ENCODE measurements at places on chromosomes 13 and 19. TPM values are rescaled to one million over a fixed set of nuclear protein-coding genes. Genes with fewer than 3 reads are reported as not detected.

MISP gene
- total RNA-seq = 0.20 TPM

EXOC3L2 gene
- total RNA-seq = 2.0 TPM

TPM4 gene
- total RNA-seq = 530 TPM

FLT3LG gene
- total RNA-seq = 12.9 TPM

CPAMD8 gene
- total RNA-seq = 12.0 TPM

ZNF296 gene
- total RNA-seq = not detected

PRRG2 gene
- total RNA-seq = not detected

DHDH gene
- 1.2 TPM for total RNA-seq

DNA sequence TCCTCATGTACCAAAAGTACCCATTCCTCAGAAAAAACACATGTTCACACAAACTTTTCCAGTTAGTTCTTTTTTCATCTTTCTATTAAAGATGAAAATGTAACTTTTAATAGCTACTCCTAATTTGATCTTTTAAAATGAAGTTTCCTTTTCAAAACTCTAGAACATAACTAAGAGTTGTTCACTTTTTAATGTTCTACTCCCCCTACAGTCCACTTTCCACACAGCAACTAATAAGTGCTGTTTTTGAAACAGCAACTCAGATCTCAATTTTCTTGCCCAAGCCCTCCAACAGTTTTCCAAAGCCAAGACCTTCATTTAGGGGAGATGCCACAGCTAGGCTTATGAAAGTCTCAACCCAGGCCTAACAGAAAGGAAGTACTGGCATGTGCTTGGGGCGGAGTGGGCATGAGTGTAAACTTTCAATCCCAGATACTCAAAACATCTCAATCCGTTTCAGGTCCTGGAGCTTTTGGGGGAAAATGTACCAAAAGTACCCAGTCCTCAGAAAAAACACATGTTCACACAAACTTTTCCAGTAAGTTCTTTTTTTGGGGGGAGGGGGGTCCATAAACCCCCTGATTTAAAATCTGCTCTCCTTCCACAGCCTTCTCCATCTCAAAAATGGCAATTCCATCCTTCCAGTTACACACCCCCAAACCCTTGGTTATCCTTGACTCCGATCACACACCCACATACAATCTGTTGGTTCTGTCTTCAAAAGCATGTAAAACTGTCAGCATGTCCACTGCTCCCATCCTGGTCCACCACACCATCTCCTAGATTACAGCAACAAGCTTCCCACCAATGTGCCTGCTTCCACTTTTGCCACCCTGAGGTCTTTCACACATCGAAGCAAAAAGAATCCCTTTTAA is 2.0 kb downstream of the FBL start:
- H3K27ac ChIP-seq = no peak overlapping the region
- no peaks in the 10 kb centered on the region for H3K27me3 ChIP-seq
- H3K4me3 ChIP-seq = no peak overlapping the region
- peaks cover 52% of the 10 kb centered on the region for H3K4me1 ChIP-seq
- peaks cover 15% of the 10 kb centered on the region for H3K36me3 ChIP-seq

GRCh38 chr13:103190841-103191240 is 124.6 kb upstream of the SLC10A2 start:
- H3K27ac ChIP-seq = no peak overlapping the region
- no peaks in the 10 kb centered on the region for H3K36me3 ChIP-seq
- no peaks in the 10 kb centered on the region for H3K27me3 ChIP-seq
- no peak overlapping the region for H3K4me3 ChIP-seq
- DNase-seq = no peak

GRCh38 chr13:111209613-111210012 is 94.5 kb downstream of the ARHGEF7 start:
- peak overlapping the region; percentile 19 for H3K4me3 ChIP-seq
- peak overlapping the region; percentile 25 for H3K27ac ChIP-seq
- H3K4me1 ChIP-seq = peaks cover 4% of the 10 kb centered on the region
- H3K36me3 ChIP-seq = no peaks in the 10 kb centered on the region
- no peak for DNase-seq

DNA sequence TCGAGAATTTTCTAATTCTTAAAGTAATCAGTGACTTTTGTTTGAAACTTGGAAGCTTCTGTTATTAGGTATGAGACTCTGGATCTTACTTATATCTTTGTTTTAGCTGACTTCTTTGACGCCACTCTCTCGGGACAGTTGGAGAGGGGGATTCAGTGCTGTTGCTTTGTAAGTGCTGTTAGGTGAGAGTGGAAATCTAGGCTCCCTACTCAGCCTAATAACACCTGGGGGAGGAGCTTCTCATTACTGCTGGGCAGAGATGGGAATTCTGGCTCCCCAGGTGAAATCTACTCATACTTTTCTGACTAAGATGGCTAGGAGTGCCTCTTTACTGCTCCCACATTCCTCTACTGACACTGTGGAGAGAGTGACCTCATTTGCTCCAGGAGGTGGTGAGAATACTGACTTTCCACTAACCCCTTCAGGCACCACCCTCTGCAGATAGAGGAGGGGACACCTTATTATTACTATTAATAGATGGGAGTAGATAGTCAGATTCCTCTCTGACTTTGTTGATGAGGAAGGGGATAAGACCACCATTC is 324.9 kb upstream of the SPRY2 start:
- no peak overlapping the region for H3K4me3 ChIP-seq
- no peak for DNase-seq
- no peaks in the 10 kb centered on the region for H3K4me1 ChIP-seq
- no peaks in the 10 kb centered on the region for H3K27me3 ChIP-seq
- no peak overlapping the region for H3K27ac ChIP-seq

DNA sequence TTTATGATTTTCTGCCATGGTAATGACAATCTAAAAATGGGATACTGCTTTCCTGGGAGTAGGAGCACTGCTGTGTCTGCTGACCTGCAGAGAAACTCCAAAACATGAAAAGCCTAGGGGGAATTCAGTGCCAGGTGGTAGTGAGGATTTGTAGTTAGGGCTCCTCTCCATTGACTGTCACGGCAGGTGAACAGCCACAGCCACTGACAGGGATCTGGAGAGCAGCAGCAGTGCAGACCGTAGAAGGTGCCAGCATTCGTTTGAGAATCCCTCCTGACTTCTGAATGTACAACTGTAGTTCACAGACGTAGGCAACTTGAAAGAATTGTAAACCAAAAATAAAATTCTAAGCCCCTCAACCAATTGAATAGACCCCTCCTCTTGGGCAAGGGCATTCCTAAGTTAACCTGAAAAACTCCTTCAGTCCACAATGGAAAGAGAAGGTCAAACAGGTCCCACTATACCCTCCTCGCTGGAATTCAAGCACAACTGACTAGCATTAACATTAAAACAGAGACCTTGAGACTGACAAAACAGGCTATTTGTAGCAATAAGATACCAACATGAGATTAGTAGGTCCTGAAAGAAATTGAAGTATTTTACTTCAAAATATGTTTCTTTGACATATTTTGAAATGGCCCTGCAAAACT is 1328.8 kb downstream of the OLFM4 start:
- H3K36me3 ChIP-seq = no peaks in the 10 kb centered on the region
- no peak overlapping the region for H3K27ac ChIP-seq
- H3K4me1 ChIP-seq = no peaks in the 10 kb centered on the region

DNA sequence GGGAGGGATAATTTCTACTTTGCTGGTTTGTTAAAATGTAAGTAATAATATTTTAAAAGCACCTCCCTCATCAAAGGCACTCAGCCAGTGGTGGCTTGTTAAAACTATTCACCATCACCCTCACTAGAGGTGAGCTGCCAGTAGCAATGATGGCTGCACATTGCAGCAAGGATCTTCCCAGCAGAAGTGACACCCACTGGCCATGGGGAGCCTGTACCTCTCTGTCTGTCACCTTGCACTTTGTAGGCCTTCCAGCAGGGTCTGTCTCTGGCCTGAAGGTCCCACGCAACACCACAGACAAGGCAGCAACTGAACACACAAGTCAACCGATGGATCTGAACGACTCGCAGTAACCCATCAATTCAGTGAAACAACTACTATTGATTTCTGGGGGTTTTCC is 47.3 kb upstream of the C13orf42 start:
- no peak for DNase-seq
- no peaks in the 10 kb centered on the region for H3K27me3 ChIP-seq

GRCh38 chr19:56927791-56928207 is 87.3 kb upstream of the PEG3 start:
- no peaks in the 10 kb centered on the region for H3K27me3 ChIP-seq
- no peak overlapping the region for H3K27ac ChIP-seq
- H3K4me1 ChIP-seq = no peaks in the 10 kb centered on the region
- DNase-seq = no peak

DNA sequence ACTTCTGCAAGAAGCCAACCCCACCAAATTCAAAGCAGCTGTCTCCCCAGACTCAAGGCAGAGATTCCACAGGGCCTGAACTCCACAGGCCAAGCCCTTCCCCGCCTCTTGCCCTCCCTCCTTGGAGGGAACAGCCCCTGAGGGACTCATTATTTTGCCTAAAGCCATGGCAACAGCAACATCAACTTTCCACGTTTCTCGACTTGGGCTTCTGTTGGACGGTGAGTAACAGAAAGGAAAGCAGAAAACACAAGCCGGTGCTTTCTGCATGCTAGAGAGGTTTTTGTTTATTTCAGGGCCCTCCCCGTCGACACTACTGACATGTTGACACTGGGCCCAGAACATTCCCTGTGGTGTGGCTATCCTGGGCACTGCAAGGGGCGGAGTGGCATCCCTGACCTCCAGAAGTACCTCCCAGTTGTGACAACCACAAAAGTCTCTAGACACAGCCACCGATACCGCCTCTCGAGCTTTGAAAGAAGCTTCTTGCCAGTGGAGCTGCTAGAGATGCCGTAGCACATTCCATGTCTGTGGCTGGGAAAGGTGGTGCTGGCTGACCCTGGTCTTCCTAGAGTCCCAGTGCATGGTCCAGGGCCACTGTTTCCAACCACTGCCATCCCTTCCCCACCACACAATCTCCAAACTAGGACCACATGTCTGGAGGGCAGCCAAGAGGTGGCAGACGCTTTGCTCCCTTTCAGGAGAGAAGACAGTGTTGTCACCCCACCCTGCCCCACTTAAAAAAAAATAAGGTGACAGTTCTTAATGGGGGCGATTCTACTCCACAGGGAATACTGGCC is 12.8 kb downstream of the CAPS start:
- H3K27ac ChIP-seq = no peak overlapping the region
- H3K4me1 ChIP-seq = peaks cover 13% of the 10 kb centered on the region
- DNase-seq = peak; percentile 47
- H3K36me3 ChIP-seq = peaks cover 42% of the 10 kb centered on the region

- no peak overlapping the region for H3K4me3 ChIP-seq
- no peak overlapping the region for H3K27ac ChIP-seq
- no peak for DNase-seq
- no peaks in the 10 kb centered on the region for H3K36me3 ChIP-seq
- H3K4me1 ChIP-seq = no peaks in the 10 kb centered on the region
Measured at GRCh38 chr13:105327581-105328126, 1207.8 kb downstream of the EFNB2 start.

DNA sequence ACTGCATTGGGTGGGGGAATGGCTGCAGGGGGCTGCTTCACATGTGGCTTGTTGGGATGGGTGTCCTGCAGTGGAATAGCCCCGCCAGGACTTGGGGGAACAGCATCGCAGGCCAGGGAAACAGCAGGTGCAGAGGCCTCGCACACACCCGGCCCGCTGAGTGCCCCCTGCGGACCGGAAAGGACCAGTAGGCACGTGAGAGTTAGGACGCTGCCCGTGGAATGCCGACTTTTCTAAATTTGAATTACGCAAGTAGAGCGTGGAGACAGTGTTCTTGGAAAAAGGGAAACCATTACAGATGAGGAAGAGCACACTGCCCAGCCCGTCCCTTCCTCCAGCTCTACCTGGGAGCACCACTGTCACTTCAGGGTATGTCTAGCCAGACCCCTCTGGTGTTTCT is 11.5 kb downstream of the DNM2 start:
- no peaks in the 10 kb centered on the region for H3K27me3 ChIP-seq
- H3K4me3 ChIP-seq = no peak overlapping the region
- H3K36me3 ChIP-seq = no peaks in the 10 kb centered on the region
- H3K4me1 ChIP-seq = no peaks in the 10 kb centered on the region

GRCh38 chr13:21852043-21852442 is 181.2 kb downstream of the FGF9 start:
- DNase-seq = no peak
- no peak overlapping the region for H3K27ac ChIP-seq
- H3K4me3 ChIP-seq = no peak overlapping the region
- no peaks in the 10 kb centered on the region for H3K4me1 ChIP-seq
- no peaks in the 10 kb centered on the region for H3K27me3 ChIP-seq

DNA sequence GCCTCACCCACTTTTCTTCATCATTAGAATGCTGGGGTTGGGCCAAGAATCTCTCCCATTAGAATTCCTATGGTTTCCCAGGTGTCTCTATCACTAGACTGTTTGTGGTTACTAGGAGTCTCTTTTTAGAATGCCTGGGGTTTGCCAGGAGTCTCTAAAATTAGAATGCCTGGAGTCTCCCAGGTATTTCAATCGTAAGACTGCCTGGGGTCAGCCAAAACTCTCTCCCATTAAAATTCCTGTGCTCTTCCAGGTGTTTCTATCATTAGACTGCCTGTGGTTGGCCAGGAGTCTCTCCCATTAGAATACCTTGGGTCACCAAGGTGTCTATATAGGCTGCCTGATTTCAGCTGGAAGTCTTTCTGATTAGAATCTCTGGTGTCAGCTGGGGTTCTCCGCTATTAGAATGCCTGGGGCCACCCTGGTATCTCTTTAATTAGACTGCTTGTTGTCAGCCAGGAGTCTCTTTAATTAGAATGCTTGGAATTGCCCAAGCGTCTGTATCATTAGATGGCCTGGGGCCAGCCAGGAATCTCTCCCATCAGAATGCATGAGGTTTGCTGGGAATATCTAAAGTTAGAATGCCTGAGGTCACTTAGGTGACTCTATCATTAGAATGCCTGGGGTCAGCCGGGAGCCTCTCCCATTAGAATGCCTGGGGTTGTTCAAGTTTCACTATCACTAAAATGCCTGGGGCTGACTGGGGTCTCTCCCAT is 1479.2 kb downstream of the UQCRFS1 start:
- no peaks in the 10 kb centered on the region for H3K4me1 ChIP-seq
- H3K27me3 ChIP-seq = no peaks in the 10 kb centered on the region
- no peaks in the 10 kb centered on the region for H3K36me3 ChIP-seq
- H3K4me3 ChIP-seq = no peak overlapping the region
- no peak overlapping the region for H3K27ac ChIP-seq
- DNase-seq = no peak

- no peak overlapping the region for H3K27ac ChIP-seq
- H3K36me3 ChIP-seq = no peaks in the 10 kb centered on the region
- no peaks in the 10 kb centered on the region for H3K27me3 ChIP-seq
- no peak for DNase-seq
Measured at GRCh38 chr13:23551213-23552008, 18.8 kb upstream of the TNFRSF19 start.

DNA sequence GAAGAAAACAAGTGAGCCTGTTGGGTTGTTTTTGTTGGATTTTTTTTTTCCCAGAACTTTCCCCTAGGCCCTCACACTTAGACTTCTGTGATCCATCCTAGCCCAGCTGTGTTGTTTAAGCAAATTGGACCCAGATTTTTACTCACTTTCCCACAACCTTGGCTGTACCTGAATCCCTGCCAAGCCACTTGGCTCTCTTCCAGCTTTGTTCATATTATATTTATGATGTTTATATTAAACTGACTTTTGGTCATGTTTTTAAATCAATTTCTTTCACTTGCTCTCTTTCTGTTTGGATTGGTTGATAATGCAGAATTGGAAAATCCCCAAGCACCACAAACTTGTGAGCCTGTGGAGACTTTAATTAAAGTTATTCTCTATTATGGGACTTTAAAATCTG is 16.6 kb downstream of the OLFM4 start:
- no peaks in the 10 kb centered on the region for H3K27me3 ChIP-seq
- DNase-seq = peak; percentile 56
- H3K36me3 ChIP-seq = no peaks in the 10 kb centered on the region
- no peak overlapping the region for H3K27ac ChIP-seq
- no peak overlapping the region for H3K4me3 ChIP-seq

- no peaks in the 10 kb centered on the region for H3K27me3 ChIP-seq
- H3K4me3 ChIP-seq = no peak overlapping the region
- H3K4me1 ChIP-seq = peaks cover 66% of the 10 kb centered on the region
- H3K36me3 ChIP-seq = no peaks in the 10 kb centered on the region
Measured at GRCh38 chr13:48258430-48258829, 25.4 kb downstream of the ITM2B start.

Data from tibial nerve (tissue), 4 donors.